Activated CD8-positive, alpha-beta memory T cell treated with anti-CD3 and anti-CD28 coated beads for 1 hour (primary cell): ENCODE measurements at places on chromosomes 7 and 10.
A peak's percentile ranks its signal among the peaks of the same experiment; 100 is the strongest.

DNA sequence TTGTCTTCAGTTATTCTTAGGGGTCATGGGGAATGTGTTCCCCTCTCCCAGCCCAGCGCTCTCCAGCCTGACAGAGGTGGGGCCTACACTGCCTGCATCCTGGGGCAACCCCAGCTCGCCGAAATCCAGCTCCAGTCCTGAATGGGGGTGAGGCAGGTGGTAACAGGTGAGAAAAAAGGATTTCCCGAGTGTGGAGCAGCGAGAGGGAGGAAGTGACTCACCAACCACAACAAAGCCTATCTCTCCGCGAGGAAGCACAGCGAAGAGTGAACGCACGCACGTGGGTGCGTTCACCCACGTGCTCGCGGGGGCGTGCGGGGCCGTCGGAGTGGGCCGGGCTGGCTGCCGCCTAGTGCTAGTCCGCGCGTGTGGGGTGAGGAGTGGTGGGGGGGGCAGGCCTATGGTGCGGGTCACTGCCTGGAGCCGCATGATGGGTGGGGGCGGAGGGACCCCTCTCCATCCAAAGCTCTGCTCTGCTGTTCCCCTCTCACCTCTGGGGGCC is 855 bp upstream of the PALD1 start:
- peak; percentile 51 for DNase-seq

GRCh38 chr10:96122824-96123223 is 7.3 kb upstream of the ZNF518A start:
- no peak for DNase-seq

- no peak for DNase-seq
Observed at GRCh38 chr7:38630720-38631673, at the start of gene AMPH. AMPH (minus strand) TSS chr7:38631373; CDS start chr7:38631351, 22 bp downstream.

GRCh38 chr7:66779669-66780409 is 39.3 kb downstream of the RABGEF1 start:
- DNase-seq: no peak

GRCh38 chr7:42244828-42245227 is 7.8 kb upstream of the GLI3 start:
- DNase-seq: no peak

DNA sequence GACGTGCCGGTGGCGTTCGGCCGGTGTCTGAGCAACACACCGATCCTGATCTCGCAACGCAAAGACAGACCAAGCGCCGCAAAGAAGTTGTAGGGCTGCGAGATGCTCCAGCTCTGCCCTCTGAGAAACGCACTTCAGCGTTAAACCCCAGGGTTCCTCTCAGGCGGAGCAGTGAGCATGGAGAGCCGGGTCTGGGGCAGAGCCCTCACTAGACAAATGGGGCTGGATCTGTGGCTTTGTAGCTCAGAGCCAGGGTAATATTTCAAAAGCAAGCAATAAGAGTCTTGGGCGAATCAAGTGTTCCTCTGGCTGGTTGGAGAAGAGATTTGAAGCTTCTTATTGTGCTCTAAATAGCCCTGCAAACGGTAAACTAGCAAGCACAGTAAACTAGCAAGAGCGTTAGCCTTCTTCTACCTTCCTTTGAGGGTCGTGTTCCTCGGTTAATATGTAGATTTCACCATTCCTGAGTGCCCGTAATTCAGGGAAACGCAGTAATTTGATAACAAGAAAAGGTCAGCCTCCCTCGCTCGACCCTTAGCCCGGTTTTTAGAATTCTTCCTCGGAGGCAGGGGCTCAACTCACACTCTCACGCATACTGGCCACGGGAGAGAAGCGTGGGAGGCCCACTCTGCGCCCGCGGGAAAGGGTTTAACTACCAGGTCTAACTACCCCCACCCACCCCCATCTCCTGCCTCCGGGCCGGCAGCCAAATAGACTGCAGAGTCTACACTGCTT is 6.7 kb downstream of the SKAP2 start:
- no peak for DNase-seq

GRCh38 chr7:121275204-121275603 is 53.6 kb upstream of the WNT16 start:
- no peak for DNase-seq

- no peak for DNase-seq
Observed at GRCh38 chr10:13734151-13734550, 147.4 kb downstream of the PRPF18 start.

- no peak for DNase-seq
Observed at GRCh38 chr10:117677890-117678500, 135.4 kb downstream of the EMX2 start.

DNA sequence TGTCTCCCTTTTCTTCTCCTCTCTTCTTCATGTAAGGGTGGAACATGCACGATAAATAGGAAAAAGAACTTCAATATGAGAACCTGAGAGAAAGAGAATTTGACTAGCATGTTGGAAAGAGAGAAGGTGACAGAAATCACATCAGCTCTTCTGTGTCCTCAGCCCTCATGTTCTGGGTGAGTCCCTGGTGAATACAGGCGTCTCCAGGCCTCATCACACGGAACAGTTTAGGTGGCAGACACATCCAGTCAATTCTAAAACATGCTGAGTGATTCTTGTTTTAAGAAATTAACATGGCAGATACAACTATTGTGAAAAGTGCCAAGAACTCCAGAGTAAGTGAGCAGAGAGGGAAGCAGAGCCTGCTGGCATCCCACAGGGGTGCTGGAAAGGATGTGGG is 96.1 kb downstream of the FAM107B start:
- DNase-seq: no peak

DNA sequence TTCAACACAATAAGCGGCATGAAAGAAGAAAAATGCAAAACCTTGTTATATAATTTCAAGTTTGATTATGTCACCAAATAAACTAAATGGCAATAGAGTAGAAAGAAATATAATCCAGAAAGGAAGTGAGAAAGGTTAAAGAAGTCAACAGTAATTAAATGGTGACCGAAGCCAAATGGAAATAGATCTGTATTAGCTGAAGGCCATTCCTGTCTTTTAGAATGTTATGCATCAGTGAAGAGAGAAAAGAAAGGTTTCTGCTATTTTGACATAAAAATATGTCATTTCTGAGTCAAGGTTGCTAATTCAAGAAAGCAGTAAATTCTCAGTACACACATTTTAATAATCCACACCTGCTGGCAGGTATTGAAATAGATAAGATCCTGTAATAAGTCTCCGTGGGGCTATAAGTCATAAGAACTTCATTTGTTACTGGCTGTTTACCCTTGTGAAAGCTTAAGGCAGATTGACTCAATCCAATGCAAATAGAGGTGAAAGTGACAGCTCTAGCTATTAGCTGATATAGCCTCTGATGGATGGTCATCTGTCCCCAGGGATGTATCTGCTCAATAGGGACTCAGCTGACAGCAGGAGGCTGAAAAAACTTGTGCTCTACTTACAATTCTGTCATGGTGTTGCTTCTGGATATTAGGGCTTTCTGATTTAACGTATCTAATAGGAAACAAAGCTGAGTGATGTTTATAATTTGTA is 152.1 kb downstream of the FZD1 start:
- no peak for DNase-seq
